PC-3 (cell line): ENCODE measurements at places on chromosomes 6 and 20. TPM values are rescaled to one million over a fixed set of nuclear protein-coding genes. Genes with fewer than 3 reads are reported as not detected.

GRCh38 chr6:108746836-108747575, 101.2 kb upstream of the ARMC2 start:
- DNase-seq: no peak

Gene WFDC6
- not detected in 2 replicates for total RNA-seq

Gene FAM229B
- 2.8 and 6.7 TPM in 2 replicates for total RNA-seq

Gene GABRR2
- total RNA-seq: 0.23 and 0.36 TPM in 2 replicates

Gene TPD52L1
- total RNA-seq: 39.4 and 41.4 TPM in 2 replicates

Gene PROKR2
- total RNA-seq: not detected in 2 replicates
